ENCODE measurements at places on chromosomes 1 and 21.

GRCh38 chr21:44059710-44060109, 47.5 kb upstream of the PWP2 start:
- no peak for DNase-seq

- DNase-seq, result no peak
These were observed 785.7 kb downstream of the ADGRL2 start for GRCh38 chr1:82586473-82586872.

DNA sequence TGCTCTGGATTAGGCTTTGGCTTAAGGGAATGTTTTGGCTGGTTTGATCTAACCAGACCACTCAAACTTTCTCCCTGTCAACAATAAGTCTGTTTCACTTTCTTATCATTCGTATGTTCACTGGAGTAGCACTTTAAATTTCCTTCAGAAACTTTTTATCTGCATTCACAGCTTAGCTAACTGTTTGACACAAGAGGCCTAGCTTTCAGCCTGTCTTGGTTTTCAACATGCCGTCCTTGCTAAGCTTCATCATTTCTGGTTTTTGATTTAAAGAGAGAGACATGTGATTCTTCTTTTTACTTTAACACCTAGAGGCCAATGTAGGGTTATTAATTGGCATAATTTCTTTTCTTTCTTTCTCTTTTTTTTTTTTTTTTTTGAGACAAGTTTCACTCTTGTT, 14.9 kb upstream of the CYB5R1 start:
- DNase-seq, result no peak

DNA sequence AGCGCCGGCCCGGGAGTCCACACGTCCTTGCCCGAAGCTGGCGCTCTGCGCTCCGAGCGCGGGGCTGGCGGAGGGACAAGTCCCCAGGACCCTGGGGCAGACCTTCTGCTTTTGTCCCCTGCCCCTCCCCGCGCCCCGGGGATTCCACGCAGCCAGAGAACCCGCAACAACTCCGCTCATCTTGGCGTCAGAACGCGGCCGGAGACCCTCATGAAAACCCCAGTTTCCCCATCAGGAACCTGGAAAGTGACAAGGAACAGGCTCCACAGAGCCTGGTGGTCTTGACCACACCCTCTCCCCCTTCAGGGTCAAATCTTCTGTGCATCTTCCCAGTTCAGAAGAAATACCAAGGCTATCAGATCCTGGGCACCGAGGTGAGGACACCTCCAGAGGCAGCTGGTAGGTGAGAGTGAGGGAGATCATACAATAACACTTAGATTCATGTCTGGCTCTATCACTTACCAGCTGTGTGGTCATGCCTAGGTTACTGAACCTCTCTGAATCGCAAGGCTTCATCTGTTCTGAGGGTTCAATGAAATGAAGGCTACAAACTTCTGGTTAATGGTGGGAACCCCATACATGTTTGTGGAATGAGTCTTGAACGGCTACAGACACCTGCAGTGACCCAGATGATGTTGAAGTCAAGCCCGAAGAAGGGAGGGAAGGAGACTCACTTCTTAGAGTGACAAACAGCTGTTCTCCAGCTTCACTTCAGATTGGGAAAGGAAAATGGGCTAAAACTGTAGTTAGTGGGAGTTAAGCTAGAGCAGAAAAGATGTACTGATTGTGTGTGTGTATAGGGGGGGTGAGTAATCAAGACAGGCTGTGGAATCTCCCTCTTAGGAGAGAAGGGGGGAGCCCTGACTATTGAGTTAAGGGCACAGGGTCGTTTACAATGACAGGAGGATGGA, 555 bp upstream of the RSPO1 start:
- no peak for DNase-seq

GRCh38 chr1:24181619-24182018, 5.5 kb downstream of the IFNLR1 start:
- no peak for DNase-seq

DNA sequence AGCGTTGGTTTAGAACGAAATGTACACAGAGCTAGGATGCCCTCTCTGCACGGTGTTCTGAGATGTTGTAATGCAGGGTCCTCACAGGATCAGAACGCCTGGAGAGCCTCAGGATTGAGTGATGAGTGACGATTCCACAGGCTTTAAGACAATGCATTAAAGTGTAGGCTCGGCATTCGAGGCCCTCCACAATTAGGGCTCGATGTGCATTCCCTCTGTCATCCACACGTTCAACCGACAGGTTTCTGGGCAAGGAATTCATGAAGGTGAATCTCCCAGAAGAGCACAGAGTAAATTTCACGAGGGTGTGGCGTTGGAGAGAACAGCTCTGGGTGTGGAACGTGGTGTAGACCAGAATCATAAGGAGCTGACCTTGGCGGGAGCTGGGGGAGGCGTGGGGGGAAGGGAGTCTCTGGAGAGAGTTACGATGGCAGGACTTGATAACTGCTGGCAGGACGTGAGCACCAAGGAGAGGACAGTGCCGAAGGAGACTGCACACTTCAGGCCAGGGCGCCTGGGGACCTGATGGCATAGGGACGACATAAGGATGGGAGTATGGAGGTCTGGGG, 51.0 kb upstream of the EFHD2 start:
- no peak for DNase-seq

GRCh38 chr1:230985711-230986110, 6.8 kb downstream of the ARV1 start:
- no peak for DNase-seq

DNA sequence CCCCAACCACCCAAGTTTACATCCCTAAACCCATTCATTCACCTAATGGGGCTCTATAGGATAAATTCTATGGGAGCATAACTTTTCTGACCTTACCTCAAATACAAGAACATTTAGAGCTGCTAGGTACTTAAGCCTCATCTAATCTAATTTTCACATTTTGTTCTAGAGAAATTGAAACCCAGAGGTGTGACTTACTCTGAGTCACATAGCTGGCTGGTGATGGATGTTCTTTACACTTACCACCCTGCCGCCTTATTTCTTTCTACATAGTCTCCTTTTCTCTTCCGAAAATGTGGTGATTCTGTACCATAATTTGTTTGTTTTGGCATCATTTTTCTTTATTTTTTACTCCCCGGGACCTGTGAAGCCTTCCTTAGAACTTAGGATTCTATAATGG, 20.3 kb downstream of the TIPRL start:
- no peak for DNase-seq

- no peak for DNase-seq
These were observed 31.7 kb downstream of the SLC5A9 start for GRCh38 chr1:48254254-48254653.

GRCh38 chr21:28074676-28075075, 918.0 kb downstream of the LTN1 start:
- DNase-seq, result no peak

GRCh38 chr21:37986000-37986399, 69.7 kb upstream of the KCNJ6 start:
- no peak for DNase-seq

- DNase-seq, result no peak
These were observed 13.4 kb downstream of the ELOA start for GRCh38 chr1:23756676-23757075.

DNA sequence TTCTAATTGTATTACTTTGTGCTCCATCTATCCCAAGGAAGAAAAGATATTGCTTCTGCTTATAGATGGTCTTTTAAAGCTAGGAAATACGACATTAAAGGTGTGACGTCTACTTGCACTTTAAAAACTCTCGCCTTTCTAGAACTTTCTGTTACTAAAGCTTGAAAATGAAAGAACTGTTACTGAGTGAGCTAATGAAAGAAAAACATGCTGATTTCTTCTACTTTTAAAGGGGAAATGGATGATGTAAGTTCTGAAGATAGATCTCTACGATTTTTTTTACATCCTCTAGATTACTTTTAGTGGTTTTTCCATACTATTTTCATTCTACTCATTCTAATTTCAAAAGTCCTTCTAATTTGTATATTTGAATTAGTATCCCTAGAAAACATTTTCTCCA, 387.5 kb downstream of the USP25 start:
- no peak for DNase-seq

GRCh38 chr1:182446033-182446669, 3.8 kb upstream of the RGSL1 start:
- no peak for DNase-seq

DNA sequence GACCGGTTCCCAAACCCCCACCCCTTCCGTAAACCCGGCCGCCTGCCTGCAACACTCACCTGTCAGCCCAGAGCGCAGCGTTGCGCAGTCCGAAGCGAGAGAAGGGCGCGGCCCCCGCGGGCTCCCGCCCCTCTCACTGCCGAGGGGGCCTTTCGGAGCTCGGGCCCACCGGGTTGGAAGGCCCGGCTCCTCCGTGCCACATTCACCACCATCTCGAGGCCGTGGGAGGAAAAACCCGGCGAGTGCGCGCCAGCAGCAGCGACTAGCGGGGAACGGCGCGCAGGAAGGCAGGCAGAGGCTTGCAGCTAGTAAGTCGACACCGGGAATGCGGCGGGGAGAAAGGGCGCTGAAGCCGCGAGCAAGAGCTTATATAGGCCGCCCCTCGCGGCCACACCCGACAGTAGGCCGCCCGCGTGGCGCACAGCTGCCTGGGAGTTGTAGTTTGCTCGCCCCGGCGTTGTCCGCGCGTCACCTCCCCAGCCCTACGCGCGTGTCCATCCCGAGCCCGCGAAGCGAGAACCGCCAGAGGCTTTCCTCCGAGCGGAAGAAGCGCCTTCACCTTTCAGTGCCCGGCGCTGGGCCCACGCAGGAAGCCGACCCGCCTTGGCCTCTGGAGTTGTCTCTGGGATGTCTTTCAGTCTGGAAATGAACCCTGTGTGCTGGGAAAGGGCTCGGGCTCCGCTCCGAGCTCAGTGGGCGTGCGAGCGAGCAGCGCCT, 10.4 kb upstream of the RAB42 start:
- peak; percentile 89 for DNase-seq

- DNase-seq, result no peak
These were observed 134.6 kb downstream of the HUNK start for GRCh38 chr21:32007456-32007855.

DNA sequence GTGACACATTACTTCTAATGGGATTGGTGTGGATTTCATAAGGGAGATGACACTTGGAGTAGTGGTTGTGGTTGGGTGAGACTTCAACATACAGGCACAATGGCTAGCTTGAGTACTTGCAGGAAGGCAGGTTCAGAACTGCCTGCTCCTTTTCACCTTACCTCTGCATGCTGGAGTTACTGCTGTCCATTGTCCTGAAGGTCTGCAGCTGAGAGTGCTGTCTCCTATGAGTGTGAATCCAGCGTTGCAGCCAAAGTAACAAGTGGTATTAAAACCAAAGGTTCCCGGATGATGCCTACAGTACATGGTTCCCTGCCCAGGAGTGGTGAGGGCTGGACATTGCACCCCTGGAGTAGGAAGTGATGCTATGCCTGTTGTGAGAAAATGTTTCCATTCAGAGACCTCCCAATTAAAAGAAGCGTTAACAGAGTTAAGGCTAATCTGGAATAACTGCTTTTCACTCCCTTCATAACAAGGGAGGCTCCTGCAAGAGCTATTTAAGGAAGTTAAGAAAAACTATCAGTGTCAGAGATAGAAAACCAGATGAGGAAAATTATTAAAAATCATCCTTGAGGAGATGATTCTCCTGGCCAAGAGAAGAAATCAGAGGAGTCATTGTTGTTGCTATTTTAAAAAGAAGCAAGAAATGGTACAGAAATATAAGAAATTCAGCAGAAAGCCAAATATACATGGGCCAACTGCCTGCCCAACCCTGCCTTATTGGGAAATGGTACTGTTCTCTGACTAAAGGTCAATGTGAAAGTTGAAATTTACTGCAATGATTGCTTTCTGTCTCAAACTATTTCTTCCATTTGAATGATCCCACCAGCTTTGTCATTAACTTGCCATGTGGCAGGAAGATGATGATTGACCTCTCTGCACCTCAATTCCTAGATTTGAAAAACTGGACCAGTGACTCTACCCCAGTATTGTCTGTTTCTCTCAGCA, 9.8 kb upstream of the F5 start:
- peak; percentile 14 for DNase-seq

GRCh38 chr1:223508796-223509195, 115.6 kb downstream of the CCDC185 start:
- no peak for DNase-seq

DNA sequence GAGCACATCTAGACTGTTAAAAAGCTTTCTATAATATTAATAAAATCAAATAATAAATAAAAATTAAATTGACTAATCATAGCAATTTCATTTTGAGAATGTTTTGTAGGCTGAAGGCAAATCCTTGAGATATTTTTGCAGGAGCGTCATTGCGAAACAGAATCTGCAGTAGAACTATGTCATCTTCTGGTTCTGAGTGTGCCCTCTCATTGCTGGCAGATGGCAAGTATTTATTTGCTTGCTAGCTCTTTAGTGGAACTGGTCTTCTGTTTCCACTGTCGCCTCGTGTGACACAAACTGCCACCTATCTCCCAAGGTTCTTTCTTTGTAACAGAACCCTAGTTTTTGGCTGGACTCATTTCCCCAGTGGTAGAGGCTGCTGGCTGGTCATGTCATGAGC, 19.0 kb upstream of the IRF2BP2 start:
- DNase-seq, result no peak

DNA sequence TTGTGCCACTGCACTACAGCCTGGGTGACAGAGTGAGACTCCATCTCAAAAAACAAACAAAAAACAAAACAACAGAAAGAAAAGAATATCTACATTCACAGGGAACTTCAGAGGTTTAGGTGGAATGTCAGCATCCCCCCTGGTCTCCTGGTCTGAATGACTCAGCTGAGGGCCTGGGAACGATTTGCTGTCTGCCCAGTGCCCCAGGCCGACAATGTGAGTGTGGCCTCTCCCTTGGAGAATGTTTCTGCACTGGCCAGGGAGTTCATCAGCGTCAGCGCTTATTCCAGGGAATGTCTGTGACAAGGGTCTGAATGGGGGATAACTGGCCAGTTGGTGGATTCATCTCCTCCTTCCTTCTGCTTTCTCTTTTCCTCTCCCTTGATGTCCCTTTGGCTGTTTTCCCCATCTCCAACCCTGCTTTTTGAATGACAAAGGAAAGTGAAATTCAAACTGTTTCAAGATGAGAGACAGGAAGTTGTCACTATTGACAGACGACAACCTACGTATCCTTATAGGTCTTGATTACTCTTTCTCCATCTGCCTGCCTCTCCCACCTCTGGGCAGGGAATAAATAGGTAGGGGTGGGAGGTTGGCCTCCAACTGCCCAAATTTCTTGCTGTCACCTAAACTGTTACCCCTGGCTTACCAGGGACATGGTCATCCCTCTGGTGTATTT, 213.1 kb downstream of the HHAT start:
- no peak for DNase-seq

DNA sequence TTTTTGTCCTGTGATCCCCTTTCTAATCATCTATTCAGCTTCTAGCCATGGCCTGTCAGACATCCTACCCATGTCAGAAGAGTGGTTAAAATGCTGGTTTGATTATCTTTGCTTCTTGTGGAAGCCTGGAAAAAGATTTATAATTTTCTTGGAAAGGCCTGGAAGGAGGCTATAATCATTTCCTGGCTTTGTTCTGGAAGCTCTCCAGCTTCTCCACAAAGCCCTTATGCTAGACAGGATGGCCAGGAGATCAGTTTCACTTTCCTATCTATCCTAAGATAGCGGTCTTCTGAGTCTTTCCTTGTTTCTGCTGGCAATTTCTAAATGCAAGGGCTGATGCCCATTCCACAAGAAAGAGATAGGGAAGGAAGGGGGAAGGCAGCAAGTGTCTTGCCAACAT, 90.9 kb upstream of the SLC44A3 start:
- DNase-seq, result no peak

GRCh38 chr21:42350927-42351426, at the start of gene TFF2:
TFF2 (minus strand) TSS chr21:42350994; CDS start chr21:42350957, 37 bp downstream.
- DNase-seq, result no peak
